ENCODE measurements at places on chromosomes 16 and 17. TPM values are rescaled to one million over a fixed set of nuclear protein-coding genes. Genes with fewer than 3 reads are reported as not detected.
A peak's percentile ranks its signal among the peaks of the same experiment; 100 is the strongest.

DNA sequence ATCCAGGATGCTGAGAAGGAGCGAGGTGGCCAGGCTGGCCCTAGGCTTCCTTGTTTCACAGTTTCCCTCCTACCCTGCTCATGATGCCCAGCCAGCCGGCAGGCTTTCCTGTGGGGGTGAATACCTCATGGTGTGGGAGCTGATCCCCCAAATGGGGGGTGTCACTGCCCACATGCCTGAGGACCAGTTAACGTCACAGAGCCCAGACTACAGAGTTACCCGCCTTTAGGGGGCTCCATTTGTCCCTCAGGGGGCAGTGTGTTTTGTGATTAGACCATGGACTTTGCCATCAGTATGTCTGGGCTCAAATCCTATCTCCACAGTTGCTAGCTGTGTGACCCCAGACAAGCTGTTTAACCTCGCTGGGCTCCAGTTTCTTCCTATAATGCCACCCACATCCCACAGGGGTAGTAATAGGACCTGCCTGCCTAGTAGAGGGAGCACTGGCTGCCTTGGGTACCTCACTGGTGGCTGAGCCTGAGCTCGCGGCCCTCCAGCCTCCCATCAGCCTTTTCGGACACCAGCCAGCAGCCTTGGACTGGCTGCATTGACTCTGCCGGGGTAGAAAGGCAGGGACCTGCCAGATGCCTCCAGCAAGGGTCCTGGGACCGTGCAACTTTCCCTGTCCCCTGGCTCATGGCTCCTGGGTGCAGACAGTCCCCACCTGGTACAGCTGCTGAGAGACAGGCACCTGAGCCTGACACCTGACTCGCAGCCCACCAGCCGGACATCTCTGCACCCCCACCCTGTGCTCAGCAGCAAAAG lies 87.5 kb upstream of the GSE1 start:
- no peak for DNase-seq

GRCh38 chr16:4087990-4088577 lies 28.2 kb downstream of the ADCY9 start:
- DNase-seq = no peak

The GLIS2 gene
- total RNA-seq = 31.4 TPM

GRCh38 chr17:29591737-29592608 lies 959 bp upstream of the ANKRD13B start:
- peak; percentile 93 for DNase-seq

The OR4D1 gene
- not detected for total RNA-seq

The KLHL10 gene
- not detected for total RNA-seq

- DNase-seq = no peak
These were observed 42.3 kb upstream of the ZNF750 start for GRCh38 chr17:82881900-82882714.

The INCA1 gene
- total RNA-seq = 1.8 TPM

The KRTAP9-2 gene
- total RNA-seq = not detected

The TMIGD1 gene
- total RNA-seq = not detected

The ST6GALNAC1 gene
- 1.9 TPM for total RNA-seq

DNA sequence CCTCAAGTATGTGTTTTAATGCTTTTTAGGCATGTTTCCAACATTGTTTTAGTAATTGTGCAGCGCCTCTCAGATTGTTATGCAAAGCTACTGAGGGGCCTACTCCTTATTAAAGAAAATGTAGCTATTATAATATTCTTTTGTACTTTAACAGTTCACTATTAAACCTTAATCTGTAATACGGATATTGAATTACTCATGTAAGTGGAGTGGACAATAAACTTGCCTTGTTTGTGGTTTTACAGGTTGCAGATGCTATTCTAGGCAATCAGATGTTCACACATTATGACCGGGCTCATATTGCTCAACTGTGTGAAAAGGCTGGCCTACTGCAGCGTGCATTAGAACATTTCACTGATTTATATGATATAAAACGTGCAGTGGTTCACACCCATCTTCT lies 41.0 kb downstream of the PTRH2 start:
- no peak for DNase-seq

The NLRC3 gene
- 0.67 TPM for total RNA-seq

GRCh38 chr16:84357191-84357651 lies 11.1 kb upstream of the ATP2C2 start:
- DNase-seq = no peak

DNA sequence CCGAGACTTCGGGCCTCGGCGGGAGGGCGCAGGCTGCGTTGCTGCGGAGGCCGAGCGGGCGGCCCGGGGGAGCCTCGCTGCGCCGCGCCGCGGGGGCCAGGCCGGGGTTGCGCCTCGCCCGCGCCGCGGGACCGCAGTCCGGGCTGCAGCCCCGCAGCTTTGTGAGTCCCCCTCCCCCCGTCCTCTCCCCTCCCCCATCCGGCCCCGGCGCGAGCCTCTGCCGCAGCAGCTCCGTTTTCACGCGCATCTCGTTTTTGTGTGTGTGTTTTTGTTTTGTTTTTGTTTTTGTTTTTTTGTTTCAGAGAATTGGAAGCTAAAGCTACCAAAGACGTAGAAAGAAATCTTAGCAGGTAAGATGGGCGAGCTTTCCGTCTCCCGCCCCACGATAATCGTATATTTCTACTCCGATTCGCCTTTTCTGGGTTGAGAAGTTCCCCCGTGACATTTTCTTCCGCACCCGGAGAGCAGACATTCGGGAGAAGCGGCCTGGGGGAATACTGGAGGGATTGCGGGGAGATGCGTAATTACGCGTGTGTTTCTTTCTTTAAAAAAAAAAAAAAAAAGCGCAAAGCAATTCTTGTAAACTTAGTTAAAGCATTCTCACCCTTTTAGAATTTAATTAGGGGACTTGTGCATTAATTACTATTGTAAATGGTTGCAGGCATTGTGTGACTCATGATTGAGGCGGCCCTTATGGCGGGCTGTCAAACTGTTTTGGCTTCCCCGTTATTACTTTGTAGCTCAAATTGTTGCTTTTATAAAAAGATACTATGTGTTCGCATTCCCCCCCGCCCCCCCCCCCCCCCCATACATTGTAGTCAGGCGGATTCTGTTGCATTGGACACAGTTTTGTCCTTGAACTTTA lies 732 bp downstream of the TNRC6A start:
- DNase-seq = no peak

- DNase-seq = no peak
These were observed 16.3 kb downstream of the SLFN12L start for GRCh38 chr17:35521150-35521549.

- no peak for DNase-seq
These were observed 252.3 kb upstream of the EEF2KMT start for GRCh38 chr16:5349670-5350517.

- DNase-seq = no peak
These were observed 13.2 kb upstream of the CDIPT start for GRCh38 chr16:29876217-29876593.

- DNase-seq = no peak
These were observed 5.1 kb upstream of the KIFC3 start for GRCh38 chr16:57807252-57807967.

The COG7 gene
- 14.4 TPM for total RNA-seq

DNA sequence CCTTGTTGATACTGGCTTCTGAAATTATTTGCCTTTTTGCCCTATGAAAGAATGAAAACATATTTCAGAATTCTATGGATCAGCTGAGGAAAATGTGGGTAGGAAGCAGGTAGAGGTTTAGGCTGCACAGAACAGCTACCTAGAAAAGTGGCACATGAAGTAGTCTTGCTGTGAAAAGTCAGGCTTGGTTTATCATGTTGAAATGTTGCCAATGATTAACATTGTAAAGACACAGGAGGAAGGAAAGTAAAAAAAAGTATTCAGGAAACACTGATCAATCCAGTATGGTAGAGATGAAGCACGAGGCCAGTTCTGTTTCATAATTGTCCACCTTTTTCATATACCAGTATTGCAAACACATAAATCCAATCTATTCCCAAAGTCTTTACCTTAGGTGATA lies 29.9 kb downstream of the ABCA6 start:
- no peak for DNase-seq

- peak; percentile 76 for DNase-seq
These were observed 6.1 kb downstream of the DOK4 start for GRCh38 chr16:57479976-57480753.

The FOXL1 gene
- total RNA-seq = 1.2 TPM

GRCh38 chr17:81579821-81580321 lies 27.7 kb upstream of the FAAP100 start:
- no peak for DNase-seq

DNA sequence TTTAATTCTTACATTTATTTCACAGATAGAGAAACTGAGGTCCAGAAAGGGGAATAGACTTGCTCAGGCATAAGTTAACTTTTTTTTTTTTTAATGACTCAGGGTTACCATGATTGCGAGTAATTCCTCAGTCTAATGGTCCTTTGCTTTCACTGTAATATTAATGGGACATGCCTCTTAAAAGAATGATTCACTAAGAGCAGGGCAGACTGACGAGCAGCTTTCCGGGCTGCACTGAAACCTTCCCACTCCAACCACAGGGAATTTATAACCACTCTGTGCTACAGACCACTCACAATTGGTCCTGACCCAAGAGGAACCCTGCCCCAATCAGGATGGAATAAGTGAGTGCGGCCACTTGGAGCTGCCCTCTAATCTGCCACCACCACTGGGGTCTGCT lies 5.7 kb downstream of the HOXB2 start:
- no peak for DNase-seq

DNA sequence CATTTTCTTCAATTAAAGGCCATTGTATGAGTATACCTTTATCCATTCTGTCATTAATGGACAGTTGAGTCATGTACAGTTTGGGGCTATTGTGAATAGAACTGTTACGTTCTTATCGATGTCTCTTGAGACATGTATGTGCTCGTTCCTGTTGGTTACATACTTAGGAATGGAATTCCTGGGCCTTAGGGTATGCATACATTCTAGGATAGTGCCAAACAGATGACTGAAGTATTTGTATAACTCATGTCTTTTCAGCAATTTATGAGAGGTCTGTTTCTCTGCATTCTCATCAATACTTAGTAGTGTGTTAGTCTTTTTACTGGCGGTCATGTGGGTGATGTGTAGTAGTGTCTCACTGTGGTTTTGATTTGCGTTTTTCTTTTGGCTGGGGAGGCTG lies 81.2 kb downstream of the USP22 start:
- DNase-seq = no peak

Measured in cardiac septum (tissue), 1 donor.